Fibroblast of skin of left biceps (primary cell): ENCODE measurements at places on chromosomes 6 and 20.

DNA sequence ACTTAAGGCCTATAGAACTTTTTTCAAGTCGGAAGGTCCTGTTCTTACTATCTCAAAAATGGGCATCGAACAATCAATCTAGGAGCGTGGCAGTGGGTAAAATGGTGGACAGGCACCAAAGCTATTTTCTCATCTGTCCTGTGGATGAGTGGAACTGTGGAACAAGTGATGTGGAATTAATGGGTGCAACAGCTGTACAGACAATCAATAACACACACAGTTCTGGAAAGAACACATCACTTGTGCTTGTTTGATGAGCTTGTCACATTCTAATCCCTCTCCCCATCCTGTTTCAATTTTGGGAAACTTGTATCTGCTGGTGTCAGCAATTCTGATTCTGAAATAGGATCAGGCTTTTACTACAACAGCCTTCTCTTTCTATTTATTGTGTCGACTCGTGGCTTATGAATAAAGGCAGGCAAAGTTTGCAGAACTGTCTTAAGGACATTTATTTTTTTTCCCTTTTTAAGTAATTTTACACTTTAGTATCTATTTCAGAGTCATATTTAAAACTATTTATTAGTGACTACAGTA, 11.5 kb downstream of the RBM24 start:
- DNase-seq = no peak

DNA sequence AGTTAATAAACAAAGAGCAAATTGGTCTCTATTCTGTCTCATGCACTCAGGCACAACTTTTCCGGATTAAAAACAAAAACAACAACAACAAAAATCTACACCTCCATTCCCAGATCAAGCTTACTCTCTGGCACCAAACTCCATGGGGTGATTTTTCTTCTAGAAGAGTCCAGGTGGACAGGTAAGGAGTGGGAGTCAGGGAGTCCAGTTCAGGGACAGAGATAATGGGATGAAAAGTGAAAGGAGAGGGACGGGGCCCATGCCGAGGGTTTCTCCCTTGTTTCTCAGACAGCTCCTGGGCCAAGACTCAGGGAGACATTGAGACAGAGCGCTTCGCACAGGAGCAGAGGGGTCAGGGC, 437 bp upstream of the HLA-A start:
- DNase-seq = no peak

GRCh38 chr20:44552950-44553908, 29.1 kb upstream of the PKIG start:
- DNase-seq = no peak

DNA sequence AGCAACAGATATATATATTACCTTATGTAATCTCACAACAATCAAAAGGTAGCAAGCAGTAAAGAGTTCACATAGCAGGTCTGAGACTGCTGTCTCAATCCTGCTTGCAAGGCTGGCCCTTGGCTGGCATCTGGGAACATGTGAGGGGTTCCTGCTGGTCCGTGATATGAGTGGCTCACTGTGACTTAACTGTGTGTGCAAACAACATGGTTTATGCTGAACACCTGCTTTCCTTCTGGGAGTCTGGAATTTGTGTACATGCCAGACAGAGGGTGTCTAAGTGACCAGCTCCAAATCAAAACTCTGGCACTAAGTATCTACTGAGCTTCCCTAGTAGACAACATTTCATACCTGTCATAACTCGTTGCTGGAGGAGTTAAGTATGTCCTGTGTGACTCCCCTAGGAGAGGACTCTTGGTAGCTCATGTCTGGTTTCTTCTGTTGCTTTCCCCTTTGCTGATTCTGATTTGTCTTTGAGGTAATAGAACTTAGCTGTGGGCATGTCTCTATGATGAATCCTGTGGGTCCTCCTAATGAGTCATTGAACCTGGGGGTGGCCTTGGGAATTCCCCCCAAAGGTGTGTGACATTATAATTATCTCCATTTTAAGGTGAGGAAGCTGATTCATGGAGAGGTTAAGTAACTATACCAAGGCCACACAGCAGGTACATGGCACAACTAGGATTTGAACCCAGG, 131.6 kb upstream of the NEDD9 start:
- DNase-seq = no peak

DNA sequence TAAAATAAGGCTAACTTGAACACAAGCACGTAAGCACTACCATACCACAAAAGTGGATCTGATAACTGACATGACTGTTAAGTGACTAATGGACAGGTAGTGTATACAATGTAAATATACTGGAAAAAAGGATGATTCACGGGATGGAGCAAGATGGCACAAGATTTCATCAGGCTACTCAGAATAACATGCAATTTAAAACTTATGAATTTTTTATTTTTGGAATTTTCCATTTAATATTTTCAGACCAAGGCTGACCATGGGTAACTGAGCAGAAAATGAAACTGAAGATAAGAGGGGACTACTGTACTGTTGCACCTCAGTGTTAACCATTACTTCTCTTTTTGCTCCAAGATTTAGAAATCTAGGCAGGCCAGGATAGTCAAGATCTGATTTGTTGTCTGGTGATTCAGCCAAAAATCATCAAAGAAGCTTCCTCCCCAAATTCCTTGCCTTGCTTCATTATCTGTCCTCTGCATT, 45.4 kb downstream of the TPBG start:
- peak; percentile 44 for DNase-seq

DNA sequence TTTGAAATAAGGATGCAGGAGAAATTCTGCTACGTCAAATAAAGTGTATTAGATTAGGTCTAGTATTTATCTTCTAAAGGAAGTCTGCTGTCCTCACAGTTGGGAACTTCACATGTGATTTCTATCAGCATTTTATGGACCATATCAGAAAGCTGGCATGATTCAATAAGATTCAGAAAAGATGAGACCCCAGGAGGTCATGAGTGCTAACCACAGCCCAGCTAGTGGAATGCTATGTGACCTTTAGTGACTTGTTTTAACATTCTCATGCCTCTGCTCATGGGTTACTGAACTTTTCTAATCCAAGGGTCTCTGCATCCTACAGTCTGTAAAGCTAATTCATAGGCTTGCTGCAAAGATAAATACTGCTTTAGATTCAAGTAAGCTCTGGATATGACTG, 150.1 kb downstream of the GMPR start:
- DNase-seq = no peak

- no peak for DNase-seq
Measured at GRCh38 chr20:3663031-3663701, at the start of gene GFRA4. GFRA4 (minus strand) TSS chr20:3663399; CDS start chr20:3663399, 0 bp downstream.

GRCh38 chr6:127514179-127514772, 4.9 kb downstream of the MTCL3 start:
- DNase-seq = no peak

DNA sequence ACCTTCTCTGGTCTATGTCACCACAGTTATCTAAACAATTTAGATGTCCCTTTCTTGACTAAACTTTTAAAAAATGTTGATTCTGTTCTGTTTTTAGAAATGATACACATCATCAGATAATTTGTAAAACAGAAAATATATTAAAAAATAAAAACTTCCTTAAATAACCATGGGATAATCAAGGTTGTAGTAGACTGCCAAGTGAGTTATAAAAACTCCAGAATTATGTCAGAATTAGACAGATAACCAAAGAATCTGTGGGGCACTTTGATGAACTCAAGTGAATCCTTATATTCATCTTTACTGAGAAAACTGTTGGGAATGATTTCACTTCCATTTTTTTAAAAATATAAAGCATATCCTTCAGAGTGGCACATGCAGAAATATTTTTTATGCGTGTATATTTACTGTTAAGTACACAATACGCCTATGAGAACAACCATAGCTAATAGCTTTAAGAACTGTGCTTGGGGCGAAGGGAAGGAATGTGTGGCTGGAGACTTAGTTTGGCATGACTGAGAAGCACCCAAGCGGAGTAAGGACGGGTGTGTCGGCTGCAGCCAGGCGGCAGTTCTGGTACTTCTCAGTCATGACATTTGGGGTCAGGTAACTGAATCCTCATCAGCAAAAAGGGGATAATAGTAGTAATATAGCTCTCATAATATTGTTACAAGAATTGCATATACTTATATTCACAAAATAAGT, 604.7 kb upstream of the CITED2 start:
- no peak for DNase-seq

DNA sequence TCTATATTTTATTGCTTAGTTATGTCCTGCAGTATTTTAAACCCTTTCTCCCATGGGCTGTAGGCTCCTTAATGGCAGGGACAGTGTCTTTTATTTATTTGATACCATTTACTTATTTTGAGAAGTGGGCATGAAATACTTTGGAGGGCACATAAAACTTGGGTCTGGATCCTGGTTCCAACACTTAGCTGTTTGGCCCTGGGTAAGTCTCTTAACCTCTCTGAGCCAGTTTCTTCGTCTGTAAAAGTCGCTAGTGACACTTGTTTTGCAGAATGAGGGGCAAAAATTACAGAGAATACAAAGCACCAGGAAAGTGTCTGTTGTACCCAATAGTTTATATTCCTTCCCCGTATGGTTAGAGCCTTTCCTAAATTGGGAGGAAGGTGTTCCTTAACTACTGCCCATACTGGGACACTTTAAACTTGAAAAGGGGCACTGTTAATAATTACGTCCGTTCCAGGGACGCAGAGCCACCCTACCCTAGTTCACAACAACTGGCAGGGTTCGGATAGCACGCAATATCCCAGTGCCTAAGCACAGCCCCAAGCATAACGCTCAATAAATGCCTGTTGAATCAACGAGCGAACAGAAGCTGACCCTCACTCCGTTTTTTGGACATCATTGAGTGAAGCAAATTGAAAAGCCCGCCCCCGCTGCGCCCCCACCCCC, 6.0 kb upstream of the ARMC12 start:
- DNase-seq = no peak

DNA sequence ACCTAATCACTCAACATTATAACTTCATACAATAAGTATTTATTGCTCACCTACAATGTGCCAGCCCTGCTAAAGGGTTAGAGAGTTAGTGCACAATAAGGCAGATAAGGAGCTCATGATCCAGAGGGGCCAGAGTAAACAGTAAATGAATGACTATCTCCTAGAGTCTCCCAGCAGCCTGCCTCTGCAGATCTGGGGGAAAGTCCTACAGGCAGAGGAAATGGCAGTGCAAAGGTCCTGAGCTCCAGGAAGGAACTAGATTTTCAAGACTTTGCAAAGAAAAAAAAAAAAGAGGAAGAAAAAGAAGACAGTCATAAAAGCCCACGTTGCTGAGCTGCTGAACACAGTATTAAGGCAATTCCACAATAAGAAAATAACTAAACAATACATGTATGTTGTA, 160.1 kb downstream of the SIM1 start:
- DNase-seq = no peak

DNA sequence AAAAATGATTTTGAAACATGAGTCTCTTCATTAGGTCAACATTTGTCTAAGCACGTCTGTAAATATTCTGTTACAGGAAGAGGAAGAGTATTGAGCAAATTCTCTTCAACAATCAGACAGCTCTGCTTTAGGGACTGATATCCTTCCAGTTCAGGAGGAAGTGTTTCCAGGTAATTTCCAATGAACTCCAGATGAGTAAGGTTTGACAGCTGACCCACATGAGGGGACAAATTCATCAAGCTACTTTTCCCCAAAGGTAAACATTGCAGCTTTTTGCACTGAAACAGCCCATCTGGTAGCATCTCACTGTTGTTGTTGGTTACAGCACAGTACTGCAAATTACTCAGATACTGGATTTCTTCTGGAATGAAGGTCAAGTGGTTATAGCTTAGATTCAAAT, 18.1 kb downstream of the ENPP1 start:
- DNase-seq = no peak

DNA sequence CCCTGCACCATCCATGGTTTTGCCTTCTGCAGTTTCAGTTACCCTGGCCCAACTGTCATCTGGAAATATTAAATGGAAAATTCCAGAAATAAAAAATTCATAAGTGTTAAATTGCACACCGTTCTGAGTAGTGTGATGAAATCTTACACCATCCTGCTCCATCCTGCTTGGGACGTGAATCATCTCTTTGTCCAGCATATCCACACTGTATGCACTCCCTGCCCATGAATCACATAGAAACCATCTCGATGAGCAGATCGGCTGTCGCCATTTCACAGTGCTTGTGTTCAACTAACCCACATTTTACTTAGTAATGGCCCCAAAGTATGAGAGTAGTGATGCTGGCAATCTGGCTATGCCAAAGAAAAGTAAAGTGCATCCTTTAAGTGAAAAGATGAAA, 105.9 kb upstream of the ID4 start:
- peak; percentile 89 for DNase-seq

- no peak for DNase-seq
Measured at GRCh38 chr6:39829331-39829730, 37.2 kb downstream of the DAAM2 start.

DNA sequence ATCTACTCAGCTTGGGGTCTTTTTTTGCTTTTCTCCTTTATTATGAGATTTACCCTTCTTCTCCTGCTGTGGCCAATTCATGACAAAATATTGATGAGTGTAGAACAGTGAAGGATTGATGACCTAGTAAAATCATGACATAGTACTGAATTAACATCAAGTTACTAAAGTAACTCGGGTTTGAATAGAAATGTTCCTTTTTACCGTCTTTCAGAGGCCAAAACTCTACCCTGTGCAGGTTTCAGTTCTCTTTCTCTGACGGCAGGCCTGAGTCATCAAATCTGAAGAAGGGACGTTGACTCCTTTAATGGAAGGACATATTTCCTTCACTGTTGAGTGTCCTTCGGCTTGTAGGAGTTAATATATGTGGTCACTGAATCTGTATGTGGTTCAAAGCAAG, 80.7 kb downstream of the RREB1 start:
- no peak for DNase-seq

GRCh38 chr20:60867589-60867988, 384.5 kb upstream of the CDH4 start:
- DNase-seq = no peak

DNA sequence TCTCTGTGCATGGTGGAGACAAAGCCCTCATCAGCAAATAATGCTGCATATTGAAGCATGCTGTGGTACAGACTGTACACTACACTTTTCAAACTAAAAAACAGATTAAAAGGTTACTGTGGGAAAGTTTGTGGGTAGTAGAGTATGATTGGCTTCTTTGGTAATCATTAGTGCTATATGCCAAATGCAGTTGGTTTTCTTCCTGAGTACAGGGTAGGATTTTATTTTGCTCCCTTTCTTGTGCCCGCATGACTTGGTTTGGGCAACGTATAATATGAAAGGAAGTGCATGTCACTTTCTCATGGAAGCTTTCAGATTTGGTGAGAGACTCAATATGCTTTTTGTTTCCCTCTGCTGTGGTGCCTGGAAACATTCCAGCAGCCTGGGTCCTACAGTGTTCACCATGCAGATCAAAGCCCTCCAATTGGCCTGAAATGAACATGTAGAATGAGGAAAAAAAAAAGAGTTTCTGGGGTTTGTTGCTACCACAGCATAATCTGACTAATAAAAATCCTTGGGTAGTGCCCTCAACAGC, 270.7 kb upstream of the ADGRB3 start:
- no peak for DNase-seq
